Hepatic stellate cell (primary cell): ENCODE measurements at places on chromosomes 3 and 15.

GRCh38 chr3:141047168-141047567, 4.0 kb upstream of the SPSB4 start:
- DNase-seq = no peak

GRCh38 chr3:192917028-192917403, 640 bp downstream of the MB21D2 start:
- peak; percentile 70 for DNase-seq

DNA sequence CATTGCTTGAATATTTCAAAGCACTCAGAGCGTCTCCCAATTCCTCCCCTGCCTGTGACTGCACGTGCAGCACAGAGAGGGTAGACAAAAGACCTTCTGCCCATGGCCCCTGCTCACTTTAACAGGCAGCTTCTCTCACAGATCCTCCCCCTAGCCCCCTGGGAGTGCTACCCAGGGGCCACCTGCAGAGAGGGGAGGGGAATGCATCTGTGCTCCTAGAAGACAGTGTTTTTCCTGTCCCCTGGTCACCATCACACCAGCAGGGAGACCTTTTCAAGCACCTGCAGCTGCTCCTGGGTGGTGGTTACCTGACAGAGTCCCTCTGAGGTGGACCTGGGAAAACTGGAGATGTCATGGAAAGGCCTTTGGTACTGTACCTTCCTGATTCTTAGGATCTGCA, 56.7 kb upstream of the PRR23C start:
- DNase-seq = no peak

DNA sequence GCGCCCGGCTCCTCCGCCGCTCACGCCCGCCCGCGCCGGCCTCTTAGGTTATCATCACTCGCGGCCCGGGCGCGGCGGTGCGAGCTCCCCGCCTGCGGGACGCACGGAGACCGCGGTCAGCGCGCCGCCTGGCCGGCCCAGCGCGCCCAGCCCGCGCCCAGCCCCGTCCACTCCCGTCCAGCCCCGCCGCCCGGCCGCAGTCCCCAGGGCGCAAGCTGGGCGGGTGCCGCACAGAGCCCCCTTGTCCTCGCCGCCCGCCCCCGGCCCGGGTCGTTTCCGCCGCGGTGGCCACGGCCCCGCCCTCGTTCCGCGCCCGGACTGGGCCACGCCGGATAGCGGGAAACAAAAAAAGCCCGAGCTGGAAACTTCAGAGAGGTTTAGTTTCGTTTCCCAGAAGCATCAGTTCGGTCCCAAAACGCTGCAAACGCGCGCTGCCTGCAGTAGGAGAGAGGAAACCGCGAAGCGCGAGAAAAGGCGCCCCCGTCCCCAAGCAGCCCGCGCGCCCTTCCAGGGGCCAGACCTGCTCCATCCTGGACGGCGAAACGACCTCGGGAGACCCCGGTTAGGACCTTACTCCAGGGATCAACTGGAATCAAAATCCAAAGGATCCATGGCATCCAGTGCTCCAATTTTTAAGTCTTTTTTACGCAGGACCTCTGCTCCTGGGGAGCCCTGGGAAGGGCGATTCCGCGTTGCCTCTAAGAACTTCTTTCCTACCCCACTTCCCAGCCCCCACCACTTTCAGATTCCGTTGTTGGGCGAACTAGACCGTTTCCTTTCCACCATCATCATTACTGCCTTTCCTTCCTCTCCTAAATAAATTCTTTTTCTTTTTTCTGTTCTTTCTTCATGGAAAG, at the start of gene ATP10A:
Gene ATP10A, minus strand, starts transcription at position 217 of the 857 bp plus-strand sequence. CDS start 231 bp downstream, outside the sequence.
- peak; percentile 76 for DNase-seq

DNA sequence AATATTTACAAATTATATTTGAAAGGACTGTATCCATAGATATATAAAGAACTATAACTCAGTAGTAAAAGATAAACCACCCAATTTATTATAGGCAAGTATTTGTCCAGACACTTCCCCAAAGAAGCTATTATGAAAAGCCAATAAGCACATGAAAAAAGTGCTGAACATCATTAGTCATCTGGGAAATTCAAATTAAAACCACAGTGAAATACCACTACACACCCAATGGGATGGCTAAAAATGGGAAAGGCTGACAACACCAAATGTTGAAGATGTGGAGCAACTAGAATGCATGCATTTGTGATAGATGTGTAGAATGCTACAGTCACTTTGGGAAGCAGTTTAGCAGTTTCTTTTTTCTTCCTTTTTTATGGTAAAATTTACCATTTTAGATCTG, 147.0 kb downstream of the PDE8A start:
- no peak for DNase-seq

DNA sequence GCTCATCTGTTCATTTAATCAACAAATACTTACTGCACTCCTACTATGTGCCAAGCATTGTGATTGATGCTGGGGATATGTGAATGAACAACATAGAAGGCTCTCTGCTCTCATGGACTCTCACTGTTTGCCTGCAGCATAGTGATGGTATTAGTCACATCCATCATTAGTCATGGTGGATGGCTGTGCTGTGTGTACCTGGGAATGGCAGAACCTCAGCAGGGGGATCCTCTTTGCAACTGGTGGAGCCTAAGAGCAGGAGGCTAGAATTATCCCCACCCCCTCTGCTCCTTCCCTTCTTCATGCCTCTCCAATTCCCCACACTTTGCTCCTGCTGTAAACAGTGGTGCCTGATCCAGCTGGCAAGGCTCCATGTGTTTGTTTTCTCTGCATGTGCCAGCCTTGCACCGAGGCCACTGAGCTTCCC, 20.5 kb downstream of the BOC start:
- peak; percentile 72 for DNase-seq

GRCh38 chr3:94937980-94938379, 875.1 kb downstream of the NSUN3 start:
- no peak for DNase-seq

- DNase-seq = no peak
Measured at GRCh38 chr3:63992516-63993209, 30.6 kb downstream of the PSMD6 start.

DNA sequence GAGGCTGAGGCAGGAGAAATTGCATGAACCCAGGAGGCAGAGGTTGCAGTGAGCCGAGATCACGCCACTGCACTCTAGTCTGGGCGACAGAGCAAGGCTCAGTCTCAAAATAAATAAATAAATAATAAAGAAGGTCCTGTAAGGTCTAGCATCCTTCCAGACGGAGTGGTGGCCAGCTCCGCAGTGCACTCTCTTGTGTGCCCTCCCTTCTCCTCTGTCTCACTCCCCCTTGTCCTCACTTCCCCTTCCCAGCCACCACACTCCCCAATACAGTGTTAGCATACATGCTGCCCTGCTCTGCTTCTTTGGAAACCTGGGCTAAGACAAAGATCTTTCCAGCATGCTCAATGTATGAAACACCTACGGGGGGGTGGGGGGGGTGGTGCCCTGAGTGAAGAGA, 3.4 kb upstream of the CLN6 start:
- no peak for DNase-seq

DNA sequence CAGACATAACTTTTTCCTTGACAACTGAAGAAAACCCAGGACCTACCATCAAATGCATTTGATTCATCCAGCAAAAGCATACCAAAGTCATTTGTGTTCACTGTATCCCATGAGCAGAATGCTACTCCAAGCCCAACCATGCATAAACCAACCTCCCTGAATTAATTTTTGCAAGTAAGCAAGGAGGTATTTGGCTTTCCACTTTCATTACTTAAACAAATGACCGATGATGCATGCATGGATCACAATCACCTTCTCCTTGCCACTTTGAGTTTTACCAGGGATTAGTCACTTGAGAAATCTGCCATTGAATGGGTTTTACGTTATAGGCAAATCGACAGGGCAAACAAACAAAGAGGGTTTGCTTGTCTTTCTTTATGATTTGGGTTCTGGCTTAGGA, 214.8 kb downstream of the FMN1 start:
- peak; percentile 49 for DNase-seq

DNA sequence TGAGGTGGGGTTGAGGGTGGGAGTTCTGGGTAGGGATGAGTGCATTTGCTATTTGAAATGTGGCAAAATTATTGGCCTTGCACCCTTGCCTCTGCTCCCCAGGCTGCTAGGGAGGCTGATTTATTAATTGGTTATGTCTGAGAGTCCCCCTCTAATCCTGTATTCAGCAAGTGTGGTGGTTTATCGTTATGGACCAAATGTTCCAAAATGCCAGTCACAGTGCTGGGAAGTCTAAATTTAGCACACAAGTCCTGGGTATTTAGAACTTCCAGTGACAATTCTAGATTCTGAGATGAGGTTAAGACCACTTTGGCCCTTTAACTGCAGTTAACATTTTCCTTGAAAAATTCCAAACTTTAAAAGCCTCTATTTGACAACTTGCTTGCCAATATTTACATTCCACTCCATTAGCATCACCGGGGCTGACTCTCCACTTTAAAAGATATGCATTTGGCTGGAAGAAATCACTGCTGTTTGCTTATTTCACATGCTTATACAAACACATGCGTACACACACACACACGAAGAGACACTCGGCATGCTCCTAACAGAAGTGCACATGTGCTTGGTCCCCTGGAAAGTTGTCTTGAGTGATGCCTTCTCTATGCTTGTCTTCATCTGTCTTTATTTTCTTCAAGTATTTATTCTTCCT, 247.7 kb downstream of the IL20RB start:
- no peak for DNase-seq

GRCh38 chr15:89628301-89628700, 27.0 kb downstream of the KIF7 start:
- no peak for DNase-seq

DNA sequence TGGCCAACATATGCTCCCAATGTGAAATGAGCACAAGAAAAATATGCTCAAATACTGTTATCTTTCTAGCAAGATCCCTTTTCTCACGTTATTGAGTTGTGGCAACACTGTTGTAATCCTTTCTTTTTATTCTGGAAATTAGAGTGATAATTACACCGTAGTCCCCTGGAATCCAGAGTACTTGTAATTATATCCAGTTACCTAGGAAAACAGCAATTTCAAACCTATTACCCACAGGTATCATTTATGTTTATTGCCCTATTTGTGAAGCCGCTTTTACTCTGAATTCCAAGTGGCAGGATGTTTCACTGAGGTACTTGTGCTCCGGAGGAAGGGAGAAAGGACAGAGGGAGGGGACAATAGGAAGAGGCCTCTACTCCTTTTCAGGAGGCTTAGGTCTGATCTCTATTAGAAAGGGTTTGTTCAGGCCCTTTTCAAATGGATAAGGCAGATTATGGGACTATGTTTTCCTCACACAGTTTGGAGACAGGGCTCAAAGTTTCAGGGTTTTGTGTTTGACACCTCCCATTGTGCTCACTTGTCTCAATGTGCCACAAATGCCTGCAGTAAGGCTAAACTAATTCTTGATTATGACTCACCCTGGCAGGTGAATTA, 646.6 kb downstream of the TUSC7 start:
- no peak for DNase-seq

GRCh38 chr3:99172736-99173657, 271.5 kb upstream of the DCBLD2 start:
- DNase-seq = peak; percentile 38

GRCh38 chr3:22937536-22937935, 265.6 kb upstream of the UBE2E2 start:
- peak; percentile 19 for DNase-seq
